ENCODE measurements at places on chromosomes 2 and 18.

DNA sequence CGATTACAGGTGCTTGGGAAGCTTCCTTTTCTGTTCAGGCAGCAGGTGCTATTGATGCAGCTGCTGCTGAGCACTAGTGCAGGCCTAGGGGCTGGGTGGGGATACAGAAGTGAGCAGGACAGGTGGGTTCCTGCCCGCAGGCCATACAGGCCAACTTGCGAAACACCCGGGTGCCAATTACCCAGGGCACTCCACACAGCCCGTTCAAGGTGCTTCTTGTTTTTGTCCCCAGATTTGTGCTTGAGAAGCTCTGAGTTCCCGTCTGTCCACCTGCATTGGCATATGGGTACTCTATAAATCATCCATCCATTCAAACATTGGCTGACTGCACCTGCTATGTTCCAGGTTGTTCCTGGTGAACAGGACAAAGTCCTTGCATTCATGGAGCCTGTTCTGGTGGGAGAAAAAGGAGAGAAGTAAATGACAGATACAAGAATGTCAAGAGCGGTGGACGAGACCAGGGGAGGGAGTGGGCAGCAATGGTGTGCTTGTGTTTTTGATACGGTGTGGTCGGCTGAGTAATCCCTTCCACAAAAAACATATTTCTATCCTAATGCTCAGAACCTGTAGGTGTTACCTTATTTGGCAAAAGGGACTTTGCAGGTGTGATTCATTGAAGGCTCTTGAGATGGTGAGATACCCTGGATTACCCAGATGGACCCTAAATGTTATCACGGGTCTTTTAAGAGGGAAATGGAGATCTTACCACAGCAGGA lies 31.4 kb downstream of the SH3BP4 start:
- H3K4me3 ChIP-seq = no peak overlapping the region
- H3K36me3 ChIP-seq = no peaks in the 10 kb centered on the region
- H3K27me3 ChIP-seq = no peaks in the 10 kb centered on the region
- no peak for DNase-seq
- peaks cover 61% of the 10 kb centered on the region for H3K4me1 ChIP-seq
- H3K27ac ChIP-seq = peak overlapping the region; percentile 72

GRCh38 chr2:11127761-11128160 lies 27.5 kb upstream of the SLC66A3 start:
- no peak for DNase-seq
- no peak overlapping the region for H3K27ac ChIP-seq
- no peaks in the 10 kb centered on the region for H3K27me3 ChIP-seq
- no peak overlapping the region for H3K4me3 ChIP-seq

DNA sequence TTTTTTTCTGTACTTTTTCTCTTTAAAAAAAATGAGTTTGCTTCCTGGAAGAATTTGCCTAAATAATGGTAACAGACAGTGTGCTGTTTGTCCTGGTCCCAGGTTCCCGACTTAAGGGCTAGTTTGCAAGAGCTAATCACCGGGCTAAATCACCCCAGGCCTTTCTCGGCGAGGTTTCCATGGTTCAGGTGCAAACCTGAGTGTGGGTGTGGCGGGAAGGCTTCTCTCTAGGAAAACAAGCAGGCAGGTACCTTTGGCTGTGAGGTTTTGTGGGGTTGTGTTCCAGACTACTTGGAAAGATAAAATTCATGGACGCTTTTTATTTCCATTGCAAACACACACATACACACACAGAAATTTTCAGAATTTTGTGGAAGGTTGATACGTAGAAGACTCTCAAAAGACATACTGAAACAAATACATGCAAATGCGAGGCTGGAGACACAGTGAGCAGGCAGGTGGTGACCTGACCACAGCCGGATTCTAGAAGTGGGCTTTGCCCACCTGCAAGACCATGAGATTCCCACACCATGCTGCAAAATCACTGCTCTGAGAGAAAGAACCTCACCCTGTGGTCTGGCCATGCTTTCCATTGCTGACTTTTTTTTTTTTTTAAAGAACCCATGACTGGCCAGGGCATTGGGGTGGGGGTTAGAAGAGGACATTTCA lies 815 bp downstream of the CNDP1 start:
- H3K4me1 ChIP-seq = no peaks in the 10 kb centered on the region
- H3K4me3 ChIP-seq = no peak overlapping the region
- H3K27ac ChIP-seq = no peak overlapping the region
- H3K27me3 ChIP-seq = peaks cover 3% of the 10 kb centered on the region
- no peak for DNase-seq
- H3K36me3 ChIP-seq = no peaks in the 10 kb centered on the region

GRCh38 chr18:55251254-55251971 lies 292.2 kb upstream of the CCDC68 start:
- peaks cover 7% of the 10 kb centered on the region for H3K36me3 ChIP-seq
- peaks cover 17% of the 10 kb centered on the region for H3K4me1 ChIP-seq

GRCh38 chr2:109258376-109258775 lies 129.4 kb downstream of the SH3RF3 start:
- no peak for DNase-seq
- H3K4me1 ChIP-seq = peaks cover 37% of the 10 kb centered on the region
- H3K27ac ChIP-seq = no peak overlapping the region
- no peak overlapping the region for H3K4me3 ChIP-seq
- no peaks in the 10 kb centered on the region for H3K27me3 ChIP-seq

GRCh38 chr2:167069855-167070254 lies 181.6 kb downstream of the XIRP2 start:
- no peak overlapping the region for H3K27ac ChIP-seq
- H3K27me3 ChIP-seq = no peaks in the 10 kb centered on the region
- H3K4me1 ChIP-seq = no peaks in the 10 kb centered on the region
- DNase-seq = no peak
- H3K36me3 ChIP-seq = no peaks in the 10 kb centered on the region

- no peak for DNase-seq
- H3K27ac ChIP-seq = no peak overlapping the region
- H3K36me3 ChIP-seq = no peaks in the 10 kb centered on the region
- no peak overlapping the region for H3K4me3 ChIP-seq
- H3K27me3 ChIP-seq = no peaks in the 10 kb centered on the region
Measured at GRCh38 chr2:138182937-138183312, 218.7 kb downstream of the HNMT start.

DNA sequence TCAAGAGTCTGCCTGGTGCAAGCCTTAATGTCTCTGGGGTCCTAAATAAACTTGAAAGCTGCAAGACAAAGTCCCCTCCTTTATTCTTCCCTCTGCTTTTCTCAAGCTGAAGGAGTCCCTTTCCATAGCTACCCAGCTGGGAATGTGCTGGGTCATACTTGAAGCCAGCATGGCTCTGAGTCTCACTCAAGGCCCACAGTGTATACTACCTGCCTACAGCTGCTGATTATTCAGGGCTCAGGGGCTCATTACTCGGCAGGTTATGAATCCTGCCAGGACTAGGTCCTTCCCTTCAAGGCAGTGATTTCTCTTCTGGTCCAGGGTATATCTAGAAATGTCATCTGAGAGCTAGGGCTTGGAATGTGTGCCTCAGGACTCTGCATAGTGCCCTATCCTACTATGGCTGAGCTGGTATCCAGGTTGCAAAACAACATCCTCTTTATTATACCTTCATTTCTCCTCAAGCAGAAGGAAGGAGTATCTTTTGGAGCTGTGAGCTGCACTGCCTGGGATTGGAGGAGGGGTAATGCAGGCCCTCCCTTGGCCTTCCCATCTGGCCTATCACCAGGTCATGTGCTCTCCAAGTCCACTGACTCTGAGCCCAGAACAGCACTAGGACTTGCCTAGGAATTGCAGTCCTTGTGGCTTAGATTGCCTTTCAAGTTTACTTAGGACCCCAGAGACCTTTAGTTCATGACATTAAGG lies 22.3 kb downstream of the IL1RN start:
- no peaks in the 10 kb centered on the region for H3K4me1 ChIP-seq
- H3K27me3 ChIP-seq = no peaks in the 10 kb centered on the region
- H3K36me3 ChIP-seq = no peaks in the 10 kb centered on the region
- no peak for DNase-seq

DNA sequence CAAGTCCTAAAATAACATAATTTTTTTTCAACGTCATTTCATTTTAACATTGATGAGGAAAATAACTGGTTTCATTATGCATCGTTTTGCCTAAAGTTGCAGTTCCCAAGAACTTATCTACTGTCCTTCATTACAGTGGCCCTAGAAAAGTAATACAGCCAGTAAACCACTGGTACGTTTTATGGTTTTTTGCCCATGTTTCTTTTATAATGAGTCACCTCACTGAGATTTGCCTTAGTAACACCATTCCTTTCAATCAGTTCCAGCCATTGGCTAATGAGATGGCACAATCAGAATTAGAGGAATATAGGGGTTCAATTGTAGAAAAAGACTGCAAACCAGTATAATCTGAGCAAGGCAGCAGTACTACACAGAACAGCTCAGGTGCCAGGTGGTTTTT lies 422.6 kb upstream of the LYPD1 start:
- no peak for DNase-seq
- H3K27ac ChIP-seq = no peak overlapping the region
- H3K4me3 ChIP-seq = no peak overlapping the region
- H3K27me3 ChIP-seq = no peaks in the 10 kb centered on the region

- no peak for DNase-seq
- H3K27ac ChIP-seq = no peak overlapping the region
- no peaks in the 10 kb centered on the region for H3K27me3 ChIP-seq
- peaks cover 5% of the 10 kb centered on the region for H3K36me3 ChIP-seq
Measured at GRCh38 chr18:55268151-55268601, 308.9 kb upstream of the CCDC68 start.

- no peak overlapping the region for H3K27ac ChIP-seq
- no peaks in the 10 kb centered on the region for H3K27me3 ChIP-seq
- H3K4me3 ChIP-seq = no peak overlapping the region
- peaks cover 19% of the 10 kb centered on the region for H3K4me1 ChIP-seq
Measured at GRCh38 chr18:48897531-48897930, 53.2 kb downstream of the SMAD7 start.

DNA sequence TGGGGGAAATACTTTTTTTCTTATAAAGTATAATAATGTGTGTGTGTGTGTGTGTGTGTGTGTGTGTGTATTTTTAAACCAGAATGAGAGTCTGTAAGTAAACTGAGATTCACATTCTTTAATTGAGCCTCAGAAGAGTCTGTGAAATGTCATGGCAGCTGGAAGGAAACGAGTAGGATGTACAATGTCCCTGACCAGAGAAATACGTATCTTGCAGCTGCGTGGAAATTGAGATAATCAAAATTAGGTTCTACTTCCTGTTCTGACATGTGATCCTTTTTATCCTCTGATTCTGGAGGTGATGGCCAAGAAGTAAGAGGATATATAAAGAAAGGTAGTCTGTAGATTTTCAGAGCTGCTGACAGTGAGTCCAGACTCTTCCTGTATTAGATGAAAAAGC lies 50.0 kb downstream of the SH3RF3 start:
- H3K36me3 ChIP-seq = no peaks in the 10 kb centered on the region
- H3K27ac ChIP-seq = no peak overlapping the region
- peaks cover 13% of the 10 kb centered on the region for H3K4me1 ChIP-seq
- DNase-seq = no peak
- H3K4me3 ChIP-seq = no peak overlapping the region

DNA sequence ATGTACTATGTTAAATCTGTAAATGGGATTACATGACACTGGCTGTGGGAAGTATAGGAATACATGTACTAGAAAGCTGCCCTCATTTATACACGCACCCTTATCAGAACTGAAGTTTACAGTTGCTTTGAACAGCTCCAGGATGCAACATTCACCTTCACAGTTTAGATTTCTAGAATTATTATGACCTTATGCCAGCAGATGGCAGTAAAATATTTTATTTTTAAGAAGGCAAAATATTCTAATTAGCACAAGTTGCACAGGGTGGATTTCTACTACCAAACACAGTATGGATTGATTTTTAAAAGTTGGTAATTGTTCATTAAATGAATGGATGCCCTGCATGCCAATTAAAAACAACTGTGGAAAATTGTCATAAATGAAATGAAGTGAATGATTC lies 670.4 kb downstream of the KCNJ3 start:
- no peaks in the 10 kb centered on the region for H3K4me1 ChIP-seq
- H3K4me3 ChIP-seq = no peak overlapping the region
- H3K27me3 ChIP-seq = no peaks in the 10 kb centered on the region
- H3K36me3 ChIP-seq = no peaks in the 10 kb centered on the region
